ENCODE measurements at places on chromosomes 1 and 21. TPM values are rescaled to one million over a fixed set of nuclear protein-coding genes. Genes with fewer than 3 reads are reported as not detected.

GRCh38 chr1:53134961-53135734 lies 7.3 kb downstream of the SLC1A7 start:
- H3K27me3 ChIP-seq = no peaks in the 10 kb centered on the region
- no peaks in the 10 kb centered on the region for H3K36me3 ChIP-seq
- no peak for DNase-seq
- no peak overlapping the region for H3K4me3 ChIP-seq
- H3K27ac ChIP-seq = no peak overlapping the region

- H3K36me3 ChIP-seq = no peaks in the 10 kb centered on the region
- no peaks in the 10 kb centered on the region for H3K4me1 ChIP-seq
- H3K4me3 ChIP-seq = no peak overlapping the region
- DNase-seq = no peak
- H3K27me3 ChIP-seq = no peaks in the 10 kb centered on the region
These were observed 264.5 kb downstream of the TTLL7 start for GRCh38 chr1:83734420-83734819.

GRCh38 chr1:201637282-201638079 lies 98.6 kb downstream of the NAV1 start:
- H3K4me1 ChIP-seq = peaks cover 32% of the 10 kb centered on the region
- no peak overlapping the region for H3K4me3 ChIP-seq
- DNase-seq = no peak

DNA sequence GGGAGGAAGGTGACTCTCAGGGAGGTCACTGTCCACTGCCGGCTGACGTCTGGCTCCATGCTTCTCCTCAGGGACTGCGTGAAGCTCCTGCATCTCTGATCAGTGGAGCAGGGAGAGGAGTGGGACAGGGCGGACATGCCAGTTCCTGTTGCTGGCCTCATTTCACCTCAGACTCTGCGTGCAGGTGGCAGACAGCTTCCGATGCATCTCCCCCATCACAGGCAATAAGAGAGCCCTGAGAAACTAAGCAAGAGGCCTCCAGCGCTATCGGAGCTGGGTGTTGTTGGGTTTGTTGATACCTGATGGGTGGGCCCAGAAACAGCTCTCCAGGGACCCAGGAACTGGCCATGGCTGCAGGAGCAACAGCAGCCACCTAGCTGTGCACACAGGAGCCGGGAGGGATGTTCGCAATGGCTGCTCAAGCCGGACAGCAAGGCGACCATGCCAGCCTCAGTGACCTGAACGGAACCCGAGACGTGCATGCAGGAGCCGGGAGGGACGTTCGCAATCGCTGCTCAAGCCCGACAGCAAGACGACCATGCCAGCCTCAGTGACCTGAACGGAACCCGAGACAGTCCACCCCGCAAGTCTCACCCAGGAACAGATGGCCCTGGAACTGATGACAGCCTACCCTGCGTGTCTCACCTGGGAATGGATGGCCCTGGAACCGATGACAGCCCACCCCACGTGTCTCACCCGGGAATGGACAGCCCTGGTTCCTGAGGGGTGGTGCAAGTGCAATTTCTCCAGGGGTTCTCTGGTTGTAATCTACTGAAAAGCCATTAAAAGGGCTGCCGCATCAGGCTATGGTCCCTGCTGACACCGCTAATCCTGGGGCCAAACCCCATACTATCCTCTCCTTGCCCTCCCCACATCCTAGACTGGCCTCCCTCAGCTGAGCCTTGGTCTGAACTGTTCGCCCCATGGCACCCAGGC lies 14.2 kb upstream of the PCBP3 start:
- H3K4me1 ChIP-seq = no peaks in the 10 kb centered on the region
- no peaks in the 10 kb centered on the region for H3K36me3 ChIP-seq
- no peak overlapping the region for H3K4me3 ChIP-seq
- no peak for DNase-seq
- no peak overlapping the region for H3K27ac ChIP-seq

The WNT4 gene
- not detected for total RNA-seq

The PLEKHO1 gene
- total RNA-seq = 24.3 TPM

The SAMD11 gene
- 0.17 TPM for total RNA-seq

GRCh38 chr1:101781201-101781831 lies 215.4 kb downstream of the OLFM3 start:
- H3K27ac ChIP-seq = no peak overlapping the region
- H3K4me1 ChIP-seq = no peaks in the 10 kb centered on the region
- H3K27me3 ChIP-seq = no peaks in the 10 kb centered on the region
- no peaks in the 10 kb centered on the region for H3K36me3 ChIP-seq
- no peak overlapping the region for H3K4me3 ChIP-seq

DNA sequence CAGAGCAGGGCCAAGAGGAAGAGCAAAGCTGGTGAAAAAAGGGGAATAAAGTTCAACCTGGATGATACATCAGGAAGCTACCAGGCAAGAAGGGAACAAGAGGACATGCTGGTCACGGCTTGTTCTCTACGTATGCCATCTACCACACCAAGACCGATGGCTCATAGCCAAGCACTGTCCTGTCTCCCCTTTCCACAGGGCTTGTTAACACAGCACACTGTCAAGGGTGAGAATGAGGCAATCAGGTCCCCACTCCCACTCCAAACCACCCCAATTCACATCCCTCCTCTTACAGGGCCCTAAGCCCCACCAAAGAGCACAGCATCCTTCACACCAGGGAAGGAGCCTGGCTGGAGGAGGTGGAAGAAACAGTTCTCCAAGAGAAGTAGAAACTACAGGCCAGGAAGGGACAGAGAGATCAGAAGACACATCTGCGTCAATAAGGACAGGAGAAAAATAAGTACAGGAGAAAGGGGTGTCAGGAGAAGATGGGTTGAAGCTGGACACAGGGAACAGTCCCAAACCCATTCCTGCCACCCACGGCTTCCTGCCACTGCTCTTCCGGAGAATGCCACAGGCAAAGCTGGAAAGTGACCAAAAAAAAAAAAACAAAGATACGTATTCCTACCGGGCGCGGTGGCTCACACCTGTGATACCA lies 923 bp upstream of the SHC1 start:
- H3K27ac ChIP-seq = peak overlapping the region; percentile 95
- H3K4me1 ChIP-seq = peaks cover 54% of the 10 kb centered on the region
- H3K27me3 ChIP-seq = no peaks in the 10 kb centered on the region
- peaks cover 21% of the 10 kb centered on the region for H3K36me3 ChIP-seq
- peak; percentile 57 for DNase-seq
- peak overlapping the region; percentile 50 for H3K4me3 ChIP-seq

The MT1HL1 gene
- not detected for total RNA-seq

The GNG4 gene
- not detected for total RNA-seq

- no peak for DNase-seq
- H3K4me3 ChIP-seq = no peak overlapping the region
- H3K4me1 ChIP-seq = no peaks in the 10 kb centered on the region
- H3K27ac ChIP-seq = no peak overlapping the region
- no peaks in the 10 kb centered on the region for H3K27me3 ChIP-seq
- no peaks in the 10 kb centered on the region for H3K36me3 ChIP-seq
These were observed 161.4 kb downstream of the SLC35F3 start for GRCh38 chr1:234065794-234066447.

GRCh38 chr1:206736878-206737728 lies 33.5 kb upstream of the IL19 start:
- no peak for DNase-seq
- no peaks in the 10 kb centered on the region for H3K27me3 ChIP-seq
- H3K4me1 ChIP-seq = peaks cover 16% of the 10 kb centered on the region
- no peak overlapping the region for H3K4me3 ChIP-seq

DNA sequence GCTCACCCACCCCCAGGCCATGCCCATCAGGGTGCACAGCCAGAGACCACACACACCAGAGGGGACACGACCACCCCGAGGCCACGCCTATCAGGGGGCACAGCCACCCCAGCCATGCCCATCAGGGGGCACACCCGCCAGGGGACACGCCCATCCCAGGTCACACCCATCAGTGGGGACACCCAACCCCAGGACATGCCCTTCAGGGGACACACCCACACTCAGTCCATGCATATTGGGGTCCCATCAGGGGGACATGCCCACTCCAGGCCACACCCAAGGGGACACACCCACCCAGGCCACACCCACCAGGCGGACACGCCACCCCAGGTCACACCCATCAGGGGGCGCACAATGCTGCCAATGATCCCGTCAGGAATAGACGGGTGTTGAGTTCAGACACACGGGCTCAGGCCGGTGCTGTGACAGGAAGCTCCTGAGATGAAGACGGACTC lies 20.7 kb downstream of the MCM3AP start:
- no peaks in the 10 kb centered on the region for H3K4me1 ChIP-seq
- H3K4me3 ChIP-seq = no peak overlapping the region
- H3K36me3 ChIP-seq = peaks cover 92% of the 10 kb centered on the region
- no peak overlapping the region for H3K27ac ChIP-seq

DNA sequence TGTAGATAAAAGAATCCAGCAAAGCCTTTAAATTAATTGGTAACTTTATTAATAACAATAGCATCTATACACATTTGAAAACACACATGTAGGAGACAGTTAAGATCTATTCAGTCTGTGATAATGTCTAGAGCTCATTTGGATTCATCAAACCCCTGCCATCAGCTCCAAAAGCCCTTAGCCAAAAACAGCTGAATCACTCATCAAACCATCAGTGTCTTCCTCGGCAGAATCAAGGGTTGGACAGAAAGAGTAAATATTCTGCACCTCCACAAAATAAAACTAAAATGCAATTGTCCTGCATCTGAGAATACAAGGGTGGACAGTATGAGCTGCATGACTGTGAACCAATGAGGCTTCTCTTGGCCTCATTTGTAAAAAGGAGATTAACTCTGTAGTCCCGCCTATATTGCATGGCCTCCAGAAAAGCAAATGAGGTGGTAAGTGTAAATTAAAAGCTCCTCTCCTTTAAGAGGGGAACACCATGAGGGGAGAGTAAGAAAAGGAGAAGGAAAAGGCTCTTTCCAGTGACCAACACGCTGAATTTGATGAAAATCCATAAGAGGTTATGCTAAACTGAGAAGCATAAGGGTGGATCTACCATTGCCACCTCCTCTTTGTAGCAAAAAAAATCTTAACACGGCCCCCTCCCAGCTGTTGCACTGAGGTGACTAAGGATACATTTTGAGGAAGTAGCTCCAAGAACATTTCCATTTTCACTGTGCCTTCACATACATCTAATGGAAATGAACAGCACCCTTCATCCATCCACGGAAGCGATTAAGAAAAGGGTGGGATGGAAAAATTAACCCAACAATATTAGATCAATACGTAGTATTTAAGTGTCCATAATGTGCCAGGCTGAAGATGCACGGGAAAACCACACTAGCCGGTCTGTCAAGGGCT lies 14.7 kb upstream of the BOLA1 start:
- peak overlapping the region; percentile 66 for H3K4me3 ChIP-seq
- peaks cover 22% of the 10 kb centered on the region for H3K4me1 ChIP-seq
- peak; percentile 12 for DNase-seq
- peak overlapping the region; percentile 95 for H3K27ac ChIP-seq
- H3K27me3 ChIP-seq = no peaks in the 10 kb centered on the region

The CR1L gene
- total RNA-seq = not detected

DNA sequence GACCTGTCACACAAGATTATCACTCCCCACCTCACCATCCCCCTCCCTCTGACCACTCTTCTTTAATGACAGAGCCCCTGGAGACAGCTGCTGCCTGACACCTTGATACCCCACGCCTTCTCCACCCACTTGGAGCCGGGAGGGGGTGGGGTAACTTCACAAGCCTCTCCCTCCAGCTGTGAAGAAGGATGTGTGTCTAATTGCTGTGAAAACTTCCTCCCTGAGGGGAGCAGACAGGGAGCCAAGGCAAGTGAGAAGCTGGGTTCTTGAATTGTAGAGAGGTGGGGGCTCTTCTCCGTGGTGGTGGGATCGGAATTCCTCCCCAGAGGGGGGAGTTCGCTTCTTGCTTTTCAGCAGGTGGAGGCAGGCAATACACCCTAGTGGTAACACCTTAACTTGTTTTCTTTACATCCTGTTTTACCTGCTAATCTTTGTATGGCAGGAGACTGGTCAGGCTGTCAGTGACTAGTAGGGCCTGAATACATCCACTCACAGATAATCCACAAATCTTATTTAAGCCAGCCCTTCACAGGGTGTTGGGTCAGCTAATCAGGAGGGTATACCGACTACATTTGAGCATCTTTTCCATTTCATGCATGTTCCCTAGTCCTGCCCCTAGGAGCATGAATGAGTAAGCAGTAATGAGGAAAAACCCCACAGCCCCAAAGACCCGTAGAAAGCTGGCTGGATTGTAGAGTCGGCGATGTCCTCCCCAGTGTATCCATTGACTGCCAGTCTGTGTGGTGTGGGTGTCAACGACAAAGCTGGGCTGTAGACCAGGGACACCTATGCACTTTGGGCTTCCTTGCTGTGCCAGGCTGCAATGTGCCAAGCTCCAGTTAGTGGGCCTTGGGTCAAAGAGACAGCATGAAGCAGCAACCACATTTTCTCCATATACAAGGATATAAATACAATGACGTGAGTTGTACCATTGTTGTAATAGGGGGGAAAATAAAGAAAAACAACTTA lies 57.3 kb downstream of the NFASC start:
- H3K36me3 ChIP-seq = no peaks in the 10 kb centered on the region
- H3K27me3 ChIP-seq = no peaks in the 10 kb centered on the region
- no peak overlapping the region for H3K27ac ChIP-seq
- DNase-seq = no peak

DNA sequence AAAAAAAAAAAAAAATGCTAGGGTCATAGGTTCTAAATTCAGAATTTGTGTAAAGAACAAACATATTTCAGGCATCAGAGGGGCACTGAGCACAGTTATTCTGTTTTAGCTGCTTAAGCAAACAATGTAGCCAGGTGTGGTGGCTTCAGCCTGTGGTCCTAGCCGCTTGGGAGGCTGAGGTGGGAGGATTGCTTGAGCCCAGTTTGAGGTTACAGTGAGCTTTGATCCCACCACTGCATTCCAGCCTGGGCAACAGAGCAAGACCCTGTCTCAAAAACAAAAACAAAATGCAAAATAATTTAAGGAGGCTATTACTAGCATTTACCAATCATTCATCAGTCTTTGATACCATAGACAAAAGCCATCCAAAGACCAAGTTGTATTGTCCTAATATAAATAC lies 49.7 kb upstream of the CDC42BPA start:
- no peak overlapping the region for H3K27ac ChIP-seq
- no peaks in the 10 kb centered on the region for H3K27me3 ChIP-seq
- H3K36me3 ChIP-seq = no peaks in the 10 kb centered on the region
- no peak overlapping the region for H3K4me3 ChIP-seq

DNA sequence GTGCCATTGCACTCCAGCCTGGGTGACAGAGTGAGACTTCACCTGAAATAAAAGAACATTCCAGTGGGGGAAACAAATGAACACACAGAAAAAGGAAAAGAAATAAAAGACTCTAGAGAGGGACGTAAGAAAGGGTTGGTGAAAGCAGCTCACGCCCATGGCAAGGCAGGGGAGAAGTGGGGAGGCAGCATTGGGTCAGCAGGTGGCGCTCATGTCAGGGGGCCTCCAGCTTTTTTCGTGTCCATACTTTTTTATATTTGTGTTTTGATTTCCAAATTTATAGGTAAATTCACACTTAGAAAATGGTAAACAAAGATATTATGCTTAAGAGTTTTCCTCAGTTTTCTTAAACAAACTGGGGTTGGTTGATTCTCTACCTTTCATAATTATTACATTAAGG lies 45.5 kb downstream of the VPS13D start:
- peaks cover 7% of the 10 kb centered on the region for H3K4me1 ChIP-seq
- no peak overlapping the region for H3K4me3 ChIP-seq
- peaks cover 81% of the 10 kb centered on the region for H3K36me3 ChIP-seq
- no peak overlapping the region for H3K27ac ChIP-seq
- no peak for DNase-seq

All from gastrocnemius medialis (tissue), 4 donors.